ENCODE measurements at places on chromosomes 5 and 9. TPM values are rescaled to one million over a fixed set of nuclear protein-coding genes. Genes with fewer than 3 reads are reported as not detected.

Gene PTGS1
- total RNA-seq = 1.1 TPM

DNA sequence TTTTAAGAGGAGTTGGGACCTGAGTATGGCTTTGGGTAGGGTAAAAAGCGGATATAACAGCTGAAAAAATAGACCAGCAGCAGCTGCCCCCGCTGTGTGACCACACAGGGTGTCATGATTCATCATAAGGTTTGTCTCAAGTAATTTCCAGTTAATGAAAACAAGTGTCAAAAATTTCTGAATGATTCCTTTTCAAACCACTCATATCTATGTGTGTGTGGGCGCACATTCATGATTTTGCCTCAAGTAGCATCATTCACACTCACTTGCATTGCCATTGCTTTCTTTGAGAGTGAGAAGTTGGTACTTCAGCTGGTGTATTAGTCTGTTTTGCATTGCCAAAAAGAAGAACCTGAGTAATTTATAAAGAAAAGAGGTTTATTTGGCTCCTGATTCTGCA lies 12.1 kb upstream of the TNFAIP8 start:
- DNase-seq = no peak

- no peak for DNase-seq
Measured at GRCh38 chr5:108696407-108696806, 51.3 kb upstream of the FER start.

- no peak for DNase-seq
Measured at GRCh38 chr9:70525519-70525918, 111.1 kb upstream of the KLF9 start.

DNA sequence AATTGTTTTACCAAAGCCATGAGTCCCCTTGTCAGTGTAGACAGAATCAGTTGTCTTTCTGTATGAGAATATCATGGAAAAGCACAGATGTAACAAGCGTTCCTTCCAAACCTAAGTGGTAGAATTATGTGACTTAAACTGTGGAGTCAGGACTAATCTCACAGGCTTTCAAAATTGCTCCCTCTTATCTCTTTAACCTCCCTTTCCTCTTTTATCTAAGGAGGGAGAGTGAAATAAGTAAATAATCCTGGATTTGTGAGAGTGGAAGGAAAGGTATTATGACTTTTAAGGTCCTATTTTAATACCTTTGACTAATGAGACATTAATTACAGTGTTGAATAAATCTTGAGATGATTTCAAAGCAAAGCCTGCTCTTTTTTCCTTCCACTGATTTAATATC lies 52.4 kb upstream of the LIFR start:
- no peak for DNase-seq

DNA sequence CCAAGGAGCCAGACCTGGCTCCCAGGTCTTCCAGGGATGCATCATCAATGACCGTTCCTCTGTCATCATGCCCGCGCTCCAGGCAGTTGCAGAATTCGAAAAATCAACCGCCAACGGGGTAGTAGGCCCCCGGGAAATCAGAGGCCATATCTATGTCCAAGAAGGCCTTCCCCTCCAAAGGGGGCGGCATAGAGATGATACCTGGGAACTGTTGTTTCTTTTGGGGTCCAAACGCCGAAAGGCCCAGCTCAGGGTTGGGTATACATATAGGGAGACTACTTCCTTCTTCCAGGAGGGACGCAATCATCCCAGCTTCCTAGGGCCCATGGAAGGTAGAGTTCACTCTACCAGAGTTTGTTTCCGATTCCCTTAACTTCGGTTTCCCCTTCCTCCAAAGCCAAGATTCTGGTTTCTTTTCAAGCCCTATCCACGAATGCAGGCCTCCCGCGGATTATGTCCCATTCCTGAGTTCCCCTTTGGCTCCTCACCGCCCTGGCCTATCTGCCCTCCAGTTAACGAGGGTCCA lies 754 bp downstream of the DCAF12 start:
- no peak for DNase-seq

Measured in type B pancreatic cell (in vitro differentiated cells).